EH (cell line): ENCODE measurements at places on chromosomes 5 and 9.

DNA sequence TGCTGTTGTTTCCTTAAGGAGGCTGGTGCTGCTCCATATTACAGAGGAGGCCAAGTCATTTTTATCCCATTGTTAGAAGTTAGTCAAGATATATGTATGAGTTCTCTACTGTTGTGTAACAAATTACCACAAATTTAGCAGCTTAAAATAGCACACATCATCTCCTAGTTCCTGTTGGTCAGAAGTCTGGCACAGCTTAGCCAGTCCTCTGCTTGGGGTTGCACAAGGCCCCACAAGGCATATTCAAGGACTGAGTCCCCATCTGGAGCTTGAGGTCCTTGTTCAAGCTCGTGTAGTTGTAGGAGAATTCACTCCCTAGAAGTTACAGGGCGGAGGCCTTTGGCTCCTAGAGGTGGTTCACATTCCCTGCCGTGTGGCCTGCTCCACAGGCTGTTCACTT lies 14.7 kb downstream of the MTAP start:
- DNase-seq: peak; percentile 83

DNA sequence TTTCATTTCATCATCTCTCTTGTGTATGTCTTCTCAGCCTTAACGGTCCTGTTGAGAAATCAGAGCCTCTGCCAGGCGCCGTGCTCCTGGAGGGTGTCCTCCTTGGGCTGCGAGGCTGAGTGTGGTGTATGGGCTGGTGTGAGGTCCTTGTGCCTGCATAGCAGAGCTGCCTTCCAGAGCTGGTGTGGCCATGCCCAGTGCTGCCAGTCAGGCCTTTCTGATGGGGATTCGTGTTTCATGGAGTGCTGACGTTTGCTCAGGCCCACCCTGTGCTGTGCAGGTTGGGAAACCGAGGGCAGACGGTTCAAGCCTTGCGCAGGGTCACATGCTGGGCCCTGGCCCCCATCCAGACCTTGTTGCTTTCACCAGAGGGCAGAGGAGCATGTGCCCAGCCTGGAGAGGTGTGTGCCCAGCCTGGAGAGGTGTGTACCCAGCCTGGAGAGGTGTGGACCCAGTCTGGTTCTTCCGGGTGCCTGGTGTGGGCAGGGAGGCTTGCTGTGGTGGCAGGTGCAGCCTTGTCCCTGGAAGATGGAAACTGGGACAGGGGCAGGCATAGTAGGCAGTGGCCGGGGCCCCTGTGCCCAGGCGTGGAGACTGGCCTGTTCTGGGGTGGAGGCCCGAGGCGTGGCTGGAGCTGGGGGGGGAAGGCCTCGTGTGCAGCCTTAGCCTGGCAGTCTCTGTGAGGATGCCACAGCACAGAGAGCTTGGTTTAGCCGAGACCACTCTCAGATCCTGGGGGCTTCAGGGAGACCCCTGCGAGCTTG lies 84.0 kb downstream of the RXRA start:
- no peak for DNase-seq

DNA sequence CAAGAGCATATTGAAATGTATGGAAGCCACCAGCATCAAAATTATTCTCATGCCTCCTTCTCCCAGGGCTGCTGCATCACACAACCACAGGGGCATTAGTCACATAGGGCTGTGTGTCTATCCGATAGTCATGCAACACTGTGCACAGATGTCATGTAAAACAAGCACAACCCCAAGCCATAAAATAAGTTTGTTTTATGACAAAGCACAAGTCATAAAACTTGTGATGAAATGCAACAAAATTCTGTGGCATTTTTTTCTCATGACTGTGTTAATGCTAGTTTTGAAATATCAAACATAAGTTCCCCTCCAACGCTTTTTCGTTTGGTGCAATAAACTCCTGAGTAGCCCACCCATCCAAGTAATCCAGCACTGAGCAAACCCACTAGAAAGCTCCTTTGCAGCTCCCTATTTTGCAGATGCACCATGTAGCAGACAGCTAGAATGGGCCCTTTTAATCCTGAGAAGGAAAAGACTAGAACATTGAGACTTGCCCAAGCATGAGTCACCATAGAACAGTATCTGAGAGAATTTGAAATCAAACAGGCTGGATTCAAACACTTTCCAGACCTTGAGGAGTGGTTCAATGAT lies 93.3 kb upstream of the ZNF366 start:
- peak; percentile 98 for DNase-seq

- peak; percentile 95 for DNase-seq
Measured at GRCh38 chr9:124695280-124695890, 75.7 kb downstream of the NR6A1 start.

GRCh38 chr9:111937781-111938426 lies 41.3 kb downstream of the UGCG start:
- no peak for DNase-seq

DNA sequence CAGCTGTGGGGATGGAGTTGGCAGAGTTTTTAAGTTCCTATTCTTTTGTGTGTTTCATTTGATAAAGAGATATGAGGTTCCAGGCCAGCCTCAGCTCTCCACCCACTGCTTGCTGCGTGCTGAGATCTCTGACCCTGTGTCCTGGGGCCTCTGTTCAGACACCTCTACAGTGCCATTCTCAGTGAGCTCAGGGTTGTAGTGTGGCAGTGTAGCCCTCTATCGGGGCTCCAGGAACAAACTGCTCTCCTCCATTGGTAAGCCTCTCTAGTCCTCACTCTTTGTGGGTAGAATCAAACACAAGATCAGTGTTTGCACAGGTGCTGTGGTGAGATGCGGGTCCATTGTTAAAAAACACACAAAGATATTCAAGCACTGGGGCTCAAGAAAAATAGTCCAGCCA lies 386.6 kb upstream of the RPS23 start:
- DNase-seq: no peak

DNA sequence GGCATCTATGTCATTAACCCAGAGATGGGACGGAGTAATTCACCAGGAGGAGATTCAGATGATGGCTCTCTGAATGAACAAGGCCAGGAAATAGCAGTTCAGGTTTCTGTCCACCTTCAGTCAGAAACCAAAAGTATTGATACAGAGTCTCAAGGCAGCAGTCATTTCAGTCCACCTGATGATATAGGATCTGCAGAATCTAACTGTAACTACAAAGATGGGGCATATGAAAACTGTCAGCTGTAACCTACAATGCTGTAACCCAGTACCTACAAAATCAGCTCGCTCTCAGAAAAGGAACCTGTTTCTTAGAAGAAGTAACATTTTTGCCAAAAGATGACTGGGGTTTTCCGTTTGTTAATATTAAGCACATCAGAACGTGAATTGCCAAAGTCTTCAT lies 14.7 kb downstream of the MFAP3 start:
- DNase-seq: no peak

DNA sequence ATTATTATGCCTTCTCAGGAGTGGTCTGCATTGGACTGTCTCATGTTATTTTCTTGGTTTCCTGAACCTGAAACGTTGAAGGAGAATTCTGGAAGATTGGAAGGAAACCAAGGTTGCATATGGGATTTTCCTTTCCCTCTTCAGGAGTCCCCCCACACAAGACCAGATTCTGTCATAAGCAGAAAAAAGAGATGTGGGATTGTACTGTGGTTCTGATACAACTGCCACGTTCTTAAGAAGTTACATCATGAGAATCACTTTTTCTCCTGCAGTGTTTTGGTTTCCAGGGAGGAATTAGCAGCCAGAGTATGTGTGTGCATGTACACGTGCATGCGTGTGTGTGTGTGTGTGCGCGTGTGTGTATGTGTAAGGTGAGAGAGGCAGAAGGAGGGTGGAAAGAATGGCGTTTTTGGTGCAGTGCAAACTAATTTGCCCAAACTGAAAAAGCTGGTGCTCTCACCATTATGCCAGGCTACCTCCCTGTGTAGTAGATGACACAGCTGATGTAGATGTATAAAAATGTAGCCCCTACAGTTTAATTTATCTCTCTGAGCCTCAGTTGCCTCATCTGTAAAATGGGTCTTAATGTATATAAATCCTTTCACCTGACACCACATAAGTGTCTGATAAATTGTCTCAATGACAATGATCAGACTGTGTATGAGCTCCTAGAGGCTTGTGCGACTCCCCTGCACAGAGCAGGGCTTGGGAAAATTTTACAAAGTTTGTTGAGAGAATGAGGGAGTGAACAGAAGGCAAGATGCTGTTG lies 38.6 kb downstream of the RALGPS1 start:
- DNase-seq: peak; percentile 63

GRCh38 chr5:86688406-86688805 lies 70.7 kb downstream of the COX7C start:
- DNase-seq: no peak

DNA sequence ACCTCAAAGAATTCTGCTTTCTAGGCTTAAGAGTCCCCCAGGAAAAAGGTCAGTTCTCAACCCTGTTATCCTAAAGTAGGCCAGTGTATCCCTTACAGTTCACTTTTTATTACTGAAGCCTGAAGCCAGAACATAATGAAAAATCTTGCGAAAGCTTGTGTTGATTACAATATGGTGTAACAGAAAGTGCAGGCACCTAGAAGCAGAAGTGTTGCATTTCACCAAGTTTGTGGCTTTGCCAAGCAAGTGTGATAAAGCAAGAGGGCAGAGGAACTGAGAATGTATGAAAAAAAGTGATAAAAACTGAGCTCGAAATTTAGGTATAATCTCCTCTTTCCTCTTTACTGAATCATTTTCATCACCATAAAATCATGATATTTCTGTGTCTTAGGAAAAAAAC lies 26.2 kb downstream of the AGTPBP1 start:
- DNase-seq: no peak

DNA sequence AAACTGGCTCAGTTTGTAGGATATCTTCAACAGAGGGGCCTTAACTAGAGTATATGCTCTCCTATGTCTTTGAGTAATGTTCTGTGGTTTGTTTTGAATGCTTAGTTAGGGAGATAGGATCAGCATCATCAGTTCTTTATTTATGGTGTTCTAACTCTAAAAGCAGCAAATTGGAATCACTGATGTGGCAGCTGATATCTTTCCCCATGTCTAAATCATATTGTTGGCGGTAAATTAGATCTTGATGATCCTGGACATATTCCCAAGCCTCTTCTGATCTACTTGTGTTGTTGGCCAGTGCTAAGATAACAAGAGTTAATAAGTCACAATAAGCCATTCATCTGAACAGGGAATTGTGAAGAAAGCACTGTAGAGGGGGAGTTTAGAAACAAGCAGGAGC lies 332.4 kb upstream of the DAB2 start:
- DNase-seq: peak; percentile 86

DNA sequence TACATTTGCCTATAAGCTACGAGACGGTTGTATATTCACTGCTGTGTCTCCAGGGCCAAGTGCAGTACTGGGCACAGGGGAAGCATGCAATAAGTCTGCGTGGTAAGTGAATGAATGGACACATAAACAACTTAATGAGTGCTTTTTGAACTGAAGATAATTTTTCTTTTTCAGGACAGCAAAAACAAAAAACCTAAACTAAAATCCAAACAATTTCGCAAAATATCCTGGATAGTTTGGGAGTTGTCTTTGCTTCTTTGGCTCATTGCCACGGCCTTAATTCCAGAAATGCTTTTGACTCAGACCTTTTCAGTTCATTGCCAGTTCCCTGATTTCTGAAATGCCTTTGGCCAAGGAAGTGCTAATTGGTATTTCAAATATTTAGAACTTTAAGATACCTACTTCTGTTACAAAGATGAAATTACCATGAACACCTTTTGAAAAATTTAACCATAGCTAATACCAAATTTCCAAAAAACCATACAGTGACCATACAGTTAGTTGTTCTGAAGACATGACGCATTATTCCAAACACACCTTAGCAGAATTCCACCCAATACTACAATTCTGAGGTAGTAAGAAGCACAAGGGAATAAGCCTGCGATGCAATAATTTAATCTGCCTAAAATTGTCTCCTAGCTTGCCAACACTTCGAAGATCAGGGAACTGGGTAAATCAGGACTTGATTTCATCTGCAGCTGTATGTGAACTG lies 42.8 kb downstream of the TEK start:
- peak; percentile 73 for DNase-seq

- peak; percentile 1 for DNase-seq
Measured at GRCh38 chr5:66744040-66744439, 147.8 kb downstream of the MAST4 start.

DNA sequence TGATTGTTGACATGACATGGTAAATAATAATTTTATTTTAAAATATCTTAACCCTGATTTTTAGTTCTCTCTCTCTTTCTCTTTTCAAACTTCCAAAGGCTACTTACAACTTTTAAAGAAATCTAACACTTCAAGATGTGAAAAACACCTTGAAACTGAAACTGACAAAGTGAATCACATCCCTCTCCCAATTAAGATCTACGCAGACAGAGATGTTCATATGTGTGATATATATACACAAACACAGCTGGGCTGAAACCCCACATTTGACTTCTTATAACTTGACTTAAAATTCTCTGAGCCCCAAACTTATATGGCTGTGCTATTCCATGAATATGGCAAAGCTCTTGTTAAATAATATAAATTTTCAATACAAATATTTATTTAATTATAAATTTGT lies 261.2 kb upstream of the PTPRD start:
- no peak for DNase-seq

GRCh38 chr5:177339107-177339638 lies 12.3 kb downstream of the LMAN2 start:
- no peak for DNase-seq

GRCh38 chr5:163807781-163808180 lies 302.4 kb downstream of the MAT2B start:
- DNase-seq: peak; percentile 1

DNA sequence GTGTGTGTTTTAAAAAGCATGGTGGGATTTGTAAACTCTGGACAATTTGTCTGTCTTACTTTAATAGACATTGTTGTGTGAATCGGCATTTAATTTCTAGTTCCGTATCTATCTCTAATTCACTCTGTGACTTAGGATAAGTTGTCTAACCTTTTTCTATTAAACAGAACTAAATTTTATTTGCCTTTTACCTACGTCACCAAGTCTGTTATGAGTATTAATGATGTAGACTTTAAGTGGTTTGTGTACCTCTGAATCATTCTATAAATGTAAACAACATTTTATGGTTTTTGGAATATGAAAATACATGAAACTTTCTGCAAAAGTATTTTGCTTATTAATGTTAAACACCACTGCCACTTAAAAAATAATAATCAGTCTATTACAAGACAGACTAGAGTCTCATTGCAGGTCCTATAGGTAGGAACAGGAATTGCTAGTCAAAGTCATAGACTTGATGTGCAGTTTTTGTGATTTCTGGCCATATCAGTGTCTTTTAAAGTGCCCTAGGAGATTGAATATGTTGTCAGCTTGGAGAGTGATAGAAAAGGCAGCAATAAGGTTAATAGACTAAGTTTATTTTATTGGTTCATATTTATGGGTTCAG lies 5.6 kb downstream of the RBM27 start:
- no peak for DNase-seq

DNA sequence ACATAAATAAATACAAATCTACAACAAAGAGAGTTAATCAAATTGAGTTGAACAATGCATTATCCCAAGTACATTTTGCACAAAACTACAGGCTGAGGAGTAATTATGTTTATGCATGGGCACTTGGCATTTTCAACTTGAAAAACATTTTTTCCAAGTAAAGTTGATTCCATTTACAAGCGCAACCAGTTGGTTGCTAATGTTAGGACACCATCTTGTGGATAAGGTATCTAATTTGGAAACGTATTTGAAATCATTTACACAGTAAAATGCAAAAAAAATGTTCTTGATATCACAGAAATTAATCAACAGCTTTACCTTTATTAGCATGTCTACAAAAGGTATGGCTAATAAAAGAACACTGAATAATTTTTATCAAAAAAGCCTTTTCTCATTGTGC lies 18.8 kb downstream of the FTMT start:
- DNase-seq: no peak
